ENCODE measurements at places on chromosomes 11 and 22.

GRCh38 chr11:73284106-73284505 lies 12.0 kb downstream of the P2RY6 start:
- DNase-seq: no peak

- no peak for DNase-seq
Observed at GRCh38 chr11:1227551-1228100, 4.8 kb downstream of the MUC5B start.

GRCh38 chr11:88348870-88349269 lies 11.3 kb upstream of the CTSC start:
- no peak for DNase-seq

GRCh38 chr11:44539971-44540370 lies 25.5 kb upstream of the CD82 start:
- DNase-seq: no peak

- no peak for DNase-seq
Observed at GRCh38 chr11:70826541-70827335, 425.6 kb downstream of the SHANK2 start.

DNA sequence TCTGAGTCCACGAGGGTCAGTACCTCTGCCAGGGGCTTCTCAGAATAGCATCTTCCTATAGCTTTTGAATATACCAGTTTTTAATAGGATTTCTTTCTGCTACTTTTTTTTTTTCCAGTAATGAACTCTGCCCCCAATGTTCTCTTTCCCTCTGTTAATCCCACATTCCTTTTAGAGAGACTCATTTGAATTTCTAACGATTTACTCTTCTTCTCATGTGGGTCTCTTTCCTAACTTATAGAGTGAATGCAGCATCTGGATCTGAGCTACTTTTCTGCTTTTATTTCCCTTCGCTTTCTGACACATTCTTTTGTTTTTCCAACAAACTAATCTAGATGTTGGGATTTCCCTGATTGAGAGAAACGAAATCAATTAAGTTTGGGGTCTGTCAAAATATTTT lies 71.4 kb downstream of the INSC start:
- no peak for DNase-seq

DNA sequence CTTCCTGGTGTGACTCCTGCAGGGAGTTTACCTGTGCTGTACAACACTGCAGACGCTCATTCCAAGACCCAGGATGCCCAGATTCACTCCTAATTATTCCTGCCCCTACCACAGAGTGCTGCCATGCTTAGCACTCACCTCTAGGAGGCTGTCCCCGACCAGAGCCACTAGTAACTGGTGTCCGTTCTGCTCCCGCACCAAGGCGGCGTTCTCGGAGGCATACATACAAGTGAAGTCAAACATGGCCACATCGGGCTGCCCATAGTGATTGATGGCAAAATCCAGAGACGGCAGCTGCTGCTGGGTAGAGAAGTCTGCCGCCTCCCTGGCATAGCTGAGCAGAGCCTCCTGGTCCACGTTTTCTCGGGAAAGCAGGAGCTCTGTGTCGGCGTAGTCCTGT lies 122.3 kb upstream of the BID start:
- no peak for DNase-seq

- no peak for DNase-seq
Observed at GRCh38 chr11:27447288-27448183, 25.1 kb downstream of the LGR4 start.

DNA sequence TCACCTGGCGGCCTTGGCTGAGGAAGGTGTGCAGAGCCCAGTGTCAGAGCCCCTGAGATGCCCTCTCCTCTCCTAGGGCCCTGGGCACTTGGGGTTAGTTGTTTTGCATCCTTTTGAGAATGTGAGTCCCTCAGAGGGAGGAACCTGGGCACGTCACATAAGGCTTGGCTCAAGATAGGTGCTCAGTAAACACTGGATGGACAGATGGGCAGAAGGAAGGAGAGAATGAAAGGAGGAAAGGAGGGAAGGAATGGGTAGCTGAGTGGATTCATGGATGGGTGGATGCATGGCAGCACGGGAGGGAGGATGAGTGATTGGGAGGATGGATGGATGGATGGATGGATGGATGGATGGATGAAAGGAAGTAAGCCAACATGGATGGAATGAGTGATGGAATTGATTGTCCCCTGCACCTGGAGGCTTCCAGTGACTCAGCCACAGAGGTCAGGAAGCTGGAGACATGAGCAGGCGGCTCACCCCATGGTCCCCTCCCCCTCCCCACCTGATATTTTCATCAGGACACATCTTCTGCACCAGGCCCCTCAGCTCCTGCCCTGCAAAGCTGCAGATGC lies 62.2 kb downstream of the IGLL1 start:
- no peak for DNase-seq

GRCh38 chr11:76551400-76551799 lies 106.6 kb downstream of the EMSY start:
- DNase-seq: no peak

DNA sequence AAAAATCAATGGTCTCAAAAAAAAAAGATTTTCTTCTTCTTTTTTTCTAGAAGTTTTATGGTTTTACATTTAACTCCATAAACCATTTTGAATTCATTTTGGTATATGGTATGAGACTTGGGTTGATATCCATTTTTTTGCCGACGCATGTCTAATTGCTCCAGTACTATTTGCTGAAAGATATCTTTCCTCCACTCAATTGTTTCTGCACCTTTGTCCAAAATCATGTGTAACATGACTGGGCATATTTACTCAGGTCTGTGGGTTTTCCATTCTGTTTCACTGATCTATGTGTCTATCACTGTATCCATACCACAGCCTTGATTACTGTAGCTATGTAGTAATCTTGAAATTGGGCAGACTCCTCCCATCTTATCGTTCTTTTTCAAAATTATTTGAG lies 15.6 kb upstream of the SCARF2 start:
- no peak for DNase-seq

GRCh38 chr22:47573141-47573540 lies 810.7 kb downstream of the TBC1D22A start:
- no peak for DNase-seq

DNA sequence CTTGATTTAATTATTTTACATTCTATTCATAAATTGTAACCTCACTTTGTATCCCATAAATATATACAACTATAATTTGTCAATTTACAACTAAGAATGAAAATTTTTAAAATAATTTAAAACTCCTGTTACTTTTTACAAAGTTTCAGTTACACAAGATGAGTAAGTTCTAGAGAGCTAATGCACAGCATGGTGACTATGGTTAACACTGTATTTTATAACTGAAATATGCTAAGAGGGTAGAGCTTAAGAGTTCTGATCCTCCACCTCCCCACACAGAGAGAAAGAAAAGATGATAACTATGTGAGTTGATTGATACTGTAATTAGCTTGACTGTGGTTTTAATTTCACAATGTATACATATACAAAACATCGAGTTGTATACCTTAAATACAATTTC lies 412.5 kb upstream of the DDI1 start:
- DNase-seq: no peak

- DNase-seq: no peak
Observed at GRCh38 chr22:40674274-40674673, 5.0 kb upstream of the MCHR1 start.

DNA sequence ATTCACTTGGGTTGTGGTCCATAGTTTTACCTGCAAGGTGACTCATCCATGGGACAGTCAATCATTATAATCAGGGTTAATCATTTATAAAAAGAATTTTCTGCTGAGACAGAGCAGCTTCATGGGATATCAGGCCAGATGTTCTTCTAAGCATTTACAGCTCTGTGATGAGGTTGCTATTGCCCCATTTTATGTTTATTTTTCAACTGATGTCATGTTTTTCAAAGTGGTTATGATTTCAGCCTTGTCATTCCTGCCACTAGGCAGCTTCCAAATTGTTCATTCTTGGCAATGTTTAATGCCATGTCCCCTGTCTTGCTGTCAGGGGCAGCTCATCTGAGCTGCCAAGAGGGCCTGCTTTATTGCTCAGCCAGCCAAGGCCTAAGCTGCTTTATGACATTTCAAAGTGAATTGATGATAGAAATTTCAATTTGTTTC lies 35.9 kb upstream of the ZBED5 start:
- DNase-seq: no peak

- no peak for DNase-seq
Observed at GRCh38 chr11:84740050-84740449, 887.1 kb downstream of the DLG2 start.

DNA sequence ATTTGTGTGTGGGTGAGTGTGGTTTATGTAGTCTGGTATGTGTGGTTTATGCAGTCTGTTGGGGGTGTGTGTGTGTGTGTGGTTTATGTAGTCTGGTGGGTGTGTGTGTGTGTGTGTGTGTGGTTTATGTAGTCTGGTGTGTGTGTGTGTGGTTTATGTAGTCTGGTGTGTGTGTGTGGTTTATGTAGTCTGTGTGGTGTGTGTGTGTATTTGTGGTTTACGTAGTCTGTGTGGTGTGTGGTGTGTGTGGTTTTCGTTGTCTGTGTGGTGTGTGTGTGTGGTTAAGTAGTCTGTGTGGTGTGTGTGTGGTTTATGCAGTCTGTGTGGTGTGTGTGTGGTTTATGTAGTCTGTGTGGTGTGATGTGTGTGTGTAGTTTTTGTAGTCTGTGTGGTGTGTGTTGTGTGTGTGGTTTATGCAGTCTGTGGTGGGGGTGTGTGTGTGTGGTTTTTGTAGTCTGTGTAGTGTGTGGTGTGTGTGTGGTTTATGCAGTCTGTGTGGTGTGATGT lies 26.2 kb upstream of the PARVG start:
- DNase-seq: no peak

DNA sequence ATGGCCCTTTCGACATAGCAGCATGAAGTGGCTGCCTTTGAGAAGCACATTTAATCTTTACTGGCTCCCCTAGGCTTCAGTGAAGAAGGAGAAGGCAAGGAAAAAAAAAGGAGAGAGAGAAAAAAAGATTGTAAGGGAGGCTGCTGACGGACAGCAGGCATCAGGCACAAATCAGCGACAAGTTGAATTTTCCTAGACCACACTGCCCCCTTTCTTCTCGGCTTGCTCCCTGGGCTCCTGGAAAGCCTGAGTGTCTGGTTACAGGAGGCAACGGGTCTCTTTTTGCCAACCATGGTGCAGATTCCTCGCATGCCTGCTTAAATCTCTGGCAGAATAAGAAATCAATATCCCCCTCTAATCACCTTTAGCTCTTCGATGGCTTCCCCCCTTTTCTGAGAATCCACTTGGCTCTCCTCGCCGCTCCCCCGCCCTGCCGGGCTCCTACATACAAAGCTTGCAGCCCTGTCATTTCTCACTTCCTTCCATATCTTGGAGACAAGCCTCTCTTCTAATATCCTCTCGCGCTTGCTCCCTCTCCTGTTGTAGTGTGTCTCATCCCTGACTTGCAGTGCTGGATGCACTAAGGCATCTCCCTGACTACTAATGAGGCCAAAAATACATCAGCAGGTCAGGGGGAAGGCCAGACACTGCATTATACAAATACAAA lies 14.3 kb downstream of the BLID start:
- no peak for DNase-seq

- no peak for DNase-seq
Observed at GRCh38 chr11:57735619-57736298, 5.5 kb upstream of the SELENOH start.

DNA sequence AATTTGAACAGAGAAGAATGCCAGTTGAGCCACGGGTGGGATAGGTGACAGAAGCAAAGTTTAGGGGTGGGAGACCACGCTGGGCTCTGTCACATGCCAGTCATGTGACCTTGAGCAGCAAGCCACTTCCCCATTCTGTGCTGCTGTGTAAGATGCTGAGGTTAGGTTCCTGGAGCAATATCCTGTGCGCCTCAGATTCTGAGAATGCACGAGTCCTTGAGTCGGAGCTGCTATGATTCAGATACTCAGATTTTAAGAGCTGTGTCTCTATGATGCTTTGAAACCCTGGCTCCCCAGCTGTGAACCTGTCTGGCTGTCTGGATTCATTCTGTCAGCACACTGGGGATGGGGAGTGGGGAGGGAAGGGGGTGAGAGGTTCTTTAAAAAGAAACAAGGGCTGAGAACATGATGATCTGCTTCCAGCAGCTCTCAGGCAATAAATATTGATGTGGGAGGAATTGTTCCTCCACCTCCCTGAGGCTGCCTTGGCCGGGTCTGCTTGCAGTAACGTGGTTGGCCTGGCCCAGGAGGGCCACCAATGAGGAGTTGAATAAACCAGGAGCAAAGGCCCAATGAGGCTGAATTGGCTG lies 24.0 kb downstream of the SLCO2B1 start:
- DNase-seq: no peak

GRCh38 chr11:61057615-61058014 lies 44.7 kb upstream of the CD5 start:
- DNase-seq: no peak

DNA sequence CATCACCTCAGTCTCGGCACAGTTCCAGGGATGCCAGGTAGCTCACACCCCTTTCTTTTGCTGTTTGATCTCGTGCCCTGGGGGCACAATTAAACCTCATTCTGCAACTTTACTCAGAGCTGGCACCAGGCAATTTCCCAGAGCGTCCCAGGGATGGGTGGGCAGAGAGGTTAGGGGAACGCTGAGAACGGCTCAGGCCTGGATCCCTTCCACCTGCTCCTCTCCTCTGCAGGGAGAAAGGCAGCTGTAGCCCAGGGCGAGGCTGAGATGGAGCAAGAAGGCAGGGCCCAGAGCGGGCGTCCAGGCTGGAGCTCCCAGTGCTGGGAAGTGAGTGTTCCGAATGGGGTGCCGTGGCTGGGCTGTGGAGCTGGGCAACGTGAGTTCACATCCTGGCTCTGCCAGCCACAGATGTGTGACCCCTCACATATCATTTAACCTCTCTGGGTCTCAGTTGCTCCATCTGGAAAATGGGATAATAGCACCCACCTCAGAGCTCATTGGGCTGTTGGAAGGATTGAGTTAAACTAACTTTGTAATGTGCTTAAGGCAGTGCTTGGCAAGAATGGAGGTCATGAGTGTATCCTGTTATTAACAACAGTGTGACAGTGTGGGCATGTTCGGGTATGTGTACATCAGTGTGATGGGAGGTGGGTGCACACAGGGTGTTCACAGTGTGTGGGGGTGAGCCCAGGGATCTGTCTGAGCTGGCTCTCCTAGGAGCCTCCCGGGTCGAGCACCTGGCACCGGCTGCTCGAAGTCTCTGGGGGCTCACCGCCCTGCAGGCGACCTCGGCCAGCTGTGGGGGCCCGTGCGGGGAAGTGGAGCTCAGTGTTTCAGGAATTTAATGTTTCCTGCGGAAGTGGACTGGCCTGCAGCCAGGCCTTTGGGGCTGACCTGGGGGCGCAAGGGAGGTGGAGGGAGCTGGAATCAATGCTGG lies 15.5 kb downstream of the OTUB1 start:
- no peak for DNase-seq

- no peak for DNase-seq
Observed at GRCh38 chr11:115199481-115200069, 304.6 kb downstream of the CADM1 start.

DNA sequence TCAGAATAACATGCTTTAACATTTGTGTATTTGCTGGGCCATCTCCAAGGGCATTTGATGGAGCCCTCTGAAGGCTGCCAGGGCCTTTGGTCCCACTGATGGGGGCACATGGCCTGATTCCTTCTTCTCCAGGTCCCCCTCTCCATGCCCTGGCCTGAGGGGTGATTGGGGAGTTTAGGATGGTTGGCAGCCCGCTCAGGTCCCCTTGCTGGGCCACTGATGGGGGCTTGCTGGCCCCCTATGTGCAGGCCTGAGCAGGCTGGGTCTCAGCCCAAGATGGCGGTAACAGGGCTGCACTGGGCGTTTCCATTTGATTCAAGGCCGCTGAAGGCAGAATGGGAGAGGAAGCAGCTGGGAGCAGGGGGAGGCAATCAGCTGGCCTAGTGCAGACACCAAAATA lies 113.7 kb upstream of the NECTIN1 start:
- no peak for DNase-seq

Data from cortex of kidney (tissue), 1 donor.